Panc1 (cell line): ENCODE measurements at places on chromosomes 12 and 14.

- no peak for DNase-seq
Observed at GRCh38 chr14:40414386-40414785, 982.2 kb upstream of the FBXO33 start.

- DNase-seq, result no peak
Observed at GRCh38 chr12:105020241-105020962, 34.3 kb downstream of the NOPCHAP1 start.

DNA sequence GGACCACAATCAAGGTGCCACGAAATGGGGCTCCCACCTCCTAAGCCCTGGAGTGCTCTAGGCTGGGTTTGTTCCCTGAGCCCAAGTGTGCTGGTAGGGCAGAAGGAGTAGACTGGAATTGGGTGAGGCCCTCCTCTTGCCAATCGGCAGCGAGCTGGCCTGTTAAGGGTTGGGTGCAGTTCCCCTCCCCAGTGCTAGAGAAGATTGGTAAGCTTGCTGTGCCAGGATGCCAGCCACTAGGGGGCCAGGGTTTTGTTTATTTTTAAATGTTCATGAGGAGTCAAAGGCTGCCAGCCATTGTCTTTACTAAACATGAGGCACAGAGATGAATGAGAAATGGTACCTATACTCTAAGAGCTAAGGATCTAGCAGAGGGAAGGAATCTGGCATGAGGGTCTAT, 79.7 kb downstream of the SPTB start:
- no peak for DNase-seq

DNA sequence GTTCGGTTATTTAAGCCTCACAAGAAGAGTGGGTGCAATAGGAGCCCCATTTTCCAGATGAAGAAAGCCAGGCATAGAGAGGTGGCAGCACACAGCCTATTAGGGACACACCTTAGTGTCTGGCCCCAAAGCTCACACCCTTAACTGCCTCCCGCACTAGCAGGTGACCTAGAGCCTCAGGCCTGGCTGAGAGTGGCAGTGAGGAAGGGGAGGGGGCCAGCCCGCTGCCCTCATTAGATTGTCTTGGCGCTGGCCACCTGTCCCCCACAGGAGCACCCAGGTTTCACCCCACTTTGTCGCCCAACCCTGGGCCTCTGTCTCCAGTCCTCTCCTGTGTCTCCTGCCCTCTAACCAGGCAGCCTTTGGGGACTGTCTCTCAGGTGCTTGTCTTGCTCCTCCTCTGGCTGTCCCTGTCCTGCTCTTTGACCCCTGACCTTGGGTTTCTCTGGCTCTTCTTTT, 18.5 kb upstream of the PGF start:
- no peak for DNase-seq

DNA sequence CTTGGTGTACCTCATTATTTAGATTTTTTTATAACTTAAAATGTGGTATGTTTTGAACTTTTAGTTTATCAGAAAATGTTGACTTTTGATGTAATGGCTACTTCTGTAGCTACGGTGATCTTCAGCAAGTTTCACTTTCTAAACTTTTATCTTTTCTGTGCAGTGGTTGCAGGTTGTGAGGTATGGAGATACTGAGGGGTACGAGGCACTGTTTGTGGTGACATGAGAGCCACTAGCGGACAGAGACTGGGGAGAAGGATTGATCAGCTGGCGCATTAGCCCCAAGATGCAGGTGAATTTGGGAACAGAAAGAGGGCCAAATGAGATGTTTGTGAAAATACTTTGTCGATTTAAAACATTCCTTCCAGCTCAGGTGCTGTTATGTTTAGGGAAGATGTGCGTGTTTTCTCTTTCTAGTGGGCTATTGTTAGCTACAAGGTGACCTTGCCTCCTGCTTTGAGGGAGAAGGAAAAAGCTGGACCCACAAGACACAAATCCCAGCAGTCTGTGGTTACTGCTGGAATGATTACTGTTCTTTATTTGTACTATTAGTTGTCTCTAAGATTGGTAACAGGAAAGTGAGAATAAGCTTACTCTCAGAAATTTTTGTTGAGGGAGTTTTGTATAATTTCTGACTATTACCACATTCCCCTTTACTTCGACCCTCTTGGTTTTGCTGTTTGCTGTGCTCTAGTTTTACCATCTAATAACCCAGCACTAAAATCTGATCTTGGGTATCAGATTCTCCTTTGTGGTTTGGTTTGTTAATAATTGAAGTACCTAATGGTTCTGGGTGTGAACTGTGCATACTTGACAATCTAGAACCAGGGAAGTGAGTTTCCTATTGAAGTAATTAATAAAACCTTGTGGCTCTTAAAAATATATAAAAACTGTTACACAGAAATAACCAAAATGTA, 61.7 kb downstream of the FBXO34 start:
- DNase-seq, result no peak

GRCh38 chr14:35197015-35197414, 74.7 kb downstream of the PRORP start:
- DNase-seq, result no peak

DNA sequence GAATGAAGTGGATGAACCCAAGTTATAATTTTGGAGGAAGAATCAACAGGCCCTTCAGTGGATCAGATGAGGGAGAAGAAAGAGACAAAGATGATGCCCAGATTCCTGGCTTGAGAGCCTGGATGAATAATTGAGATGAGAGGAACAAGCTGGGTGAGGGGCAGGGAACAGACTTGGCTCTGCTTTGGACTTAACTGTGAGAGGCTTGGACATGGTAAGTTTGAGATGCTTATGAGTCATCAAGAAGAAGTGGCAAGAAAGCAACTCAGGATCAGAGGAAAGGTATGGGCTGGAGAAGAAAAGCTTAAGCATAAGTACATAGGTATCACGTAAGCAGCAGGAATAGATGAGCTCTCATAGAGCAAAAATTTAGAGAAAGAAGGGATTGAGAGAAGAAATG, 55.3 kb downstream of the FIGNL2 start:
- DNase-seq, result no peak

DNA sequence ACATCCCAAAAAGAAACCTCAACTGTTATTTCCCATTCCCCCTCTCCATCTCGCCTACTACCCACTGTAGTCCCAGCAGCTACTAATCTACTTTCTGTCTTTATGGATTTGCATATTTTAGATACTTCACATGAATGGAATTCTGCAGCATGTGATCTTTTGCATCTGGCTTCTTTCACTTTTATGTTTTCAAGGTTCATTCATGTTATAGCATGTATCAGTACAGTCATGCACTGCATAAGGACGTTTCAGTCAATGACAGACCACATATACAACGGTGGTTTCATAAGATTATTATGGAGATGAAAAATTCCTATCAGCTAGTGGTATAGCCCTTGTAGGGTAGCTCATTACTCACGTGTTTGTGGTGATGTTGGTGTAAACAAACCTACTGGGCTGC, 24.5 kb downstream of the PCNX4 start:
- no peak for DNase-seq

DNA sequence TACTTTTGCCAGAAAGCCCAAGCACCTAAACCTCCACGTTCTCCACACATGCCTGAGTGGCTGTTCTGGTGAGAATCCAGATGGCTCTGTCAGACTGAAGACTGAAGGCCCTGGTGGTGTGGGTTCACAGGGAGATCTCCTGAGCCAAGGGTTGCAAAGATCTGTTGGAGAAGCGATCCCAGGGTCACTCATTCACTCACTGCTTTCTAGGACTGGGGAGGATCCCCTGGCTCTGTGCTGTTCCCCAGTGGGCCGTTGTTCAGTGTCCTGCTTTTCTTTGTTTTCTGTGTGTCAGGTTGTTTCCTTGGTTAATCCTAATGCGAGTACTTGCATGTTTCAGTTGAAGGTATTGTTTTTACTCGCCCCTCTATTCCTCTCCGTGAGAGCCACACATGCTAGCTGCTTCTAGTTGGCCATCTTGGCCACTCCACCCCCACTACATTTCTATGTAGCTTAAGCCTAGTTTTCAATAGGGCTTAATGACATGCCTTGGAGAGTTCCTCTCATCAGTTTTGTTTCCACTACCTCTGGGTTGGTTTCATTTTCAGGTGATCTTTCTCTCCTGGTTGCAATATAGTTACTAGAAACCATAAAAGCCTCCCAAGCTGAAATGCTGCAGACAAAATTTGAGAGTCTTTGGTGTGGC, 144.5 kb upstream of the SLC38A2 start:
- DNase-seq, result no peak

GRCh38 chr12:26918321-26919215, 19.2 kb downstream of the INTS13 start:
- DNase-seq, result no peak

DNA sequence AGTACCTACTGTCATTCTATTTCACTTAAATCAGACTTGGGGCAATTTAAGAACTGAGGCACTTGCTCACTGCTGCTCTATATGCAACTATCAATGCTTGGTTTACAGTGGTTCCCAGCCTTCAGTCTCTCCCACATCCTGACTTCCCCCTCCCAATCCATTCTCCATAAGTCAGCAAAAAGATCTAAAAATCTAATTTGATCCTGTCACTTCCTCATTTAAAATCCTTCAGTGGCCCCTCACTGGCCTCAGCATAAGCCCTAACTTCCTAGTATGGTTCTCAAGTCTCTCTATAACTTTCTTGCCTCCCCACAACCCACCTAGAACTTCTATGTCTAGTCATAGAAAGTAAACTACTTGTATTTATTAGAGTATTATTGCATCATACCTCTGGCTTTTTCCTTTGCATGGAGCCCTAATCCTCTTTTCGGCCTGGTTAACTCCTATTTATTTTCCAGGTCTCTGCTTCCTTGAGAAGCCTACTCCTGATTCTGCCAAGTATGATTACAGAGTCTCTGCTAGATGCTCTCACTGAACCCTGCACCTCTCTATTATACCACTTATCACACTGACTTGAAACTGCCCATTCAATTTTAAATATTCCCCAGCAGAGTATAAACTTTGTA, 130.6 kb downstream of the RALGAPA1 start:
- DNase-seq, result no peak

DNA sequence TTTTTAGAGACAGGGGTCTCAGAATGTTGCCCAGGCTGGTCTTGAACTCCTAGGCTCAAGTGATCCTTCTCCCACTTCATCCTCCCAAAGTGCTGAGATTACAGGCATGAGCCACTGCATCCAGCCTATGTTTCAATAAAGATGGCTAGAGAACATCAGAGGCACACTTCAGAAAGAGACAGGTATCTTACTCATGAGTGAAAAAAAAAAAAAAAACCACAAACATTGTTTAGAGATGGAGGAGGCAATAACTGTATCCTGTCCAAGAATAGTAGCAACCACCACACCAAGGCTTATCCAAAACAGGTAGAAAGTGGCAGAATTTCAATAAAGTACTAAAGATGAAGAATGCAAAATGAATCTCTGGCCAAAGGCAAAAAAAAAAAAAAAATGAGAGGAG, 30.3 kb downstream of the EEA1 start:
- DNase-seq, result no peak

- DNase-seq, result no peak
Observed at GRCh38 chr14:97620066-97620465, 822.9 kb downstream of the VRK1 start.

GRCh38 chr12:131230340-131231031, 276.8 kb downstream of the ADGRD1 start:
- no peak for DNase-seq

DNA sequence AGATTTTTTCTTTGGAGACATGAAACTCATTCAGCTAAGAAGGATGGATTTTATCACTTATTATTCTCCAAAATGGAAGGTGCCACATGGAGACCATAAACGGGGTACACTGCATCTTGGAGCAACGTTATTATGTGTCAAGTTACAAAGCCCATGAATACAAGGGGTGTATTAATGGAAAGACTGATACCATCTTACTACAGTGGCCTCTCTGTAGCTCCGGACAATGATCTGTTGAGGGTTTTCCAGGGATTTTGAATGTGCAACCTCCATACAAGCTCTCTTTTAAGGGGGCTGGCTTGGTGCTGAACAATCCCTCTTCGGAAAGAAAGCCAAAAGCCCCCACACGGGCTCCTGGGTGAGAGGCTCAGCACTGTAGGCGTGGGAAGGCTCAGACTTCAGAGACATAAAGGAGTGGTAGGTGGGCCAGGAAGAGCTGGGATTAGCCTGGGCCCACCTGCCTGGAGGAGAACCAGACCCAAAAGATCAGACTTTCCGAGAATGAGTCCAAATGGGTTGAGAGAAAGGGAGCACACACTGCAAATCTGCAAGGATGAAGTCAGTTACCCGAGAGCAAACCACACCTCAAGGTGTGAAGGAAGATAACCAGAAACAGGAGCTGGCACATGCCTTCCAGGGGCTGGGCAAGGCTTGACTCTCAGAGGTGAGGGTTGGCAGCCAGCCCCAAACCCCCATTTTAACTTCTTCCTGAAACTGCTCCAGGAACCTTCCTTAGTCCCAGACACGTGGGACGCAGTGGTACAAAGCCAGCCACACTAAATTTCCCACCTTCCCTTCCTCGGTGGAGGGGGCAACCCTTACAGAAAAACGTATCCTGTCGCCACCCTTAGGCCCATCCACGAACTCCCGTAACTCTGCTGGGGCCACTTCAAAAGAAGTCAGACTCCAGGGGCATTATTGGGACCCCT, 1.5 kb downstream of the VPS37B start:
- DNase-seq, result no peak

DNA sequence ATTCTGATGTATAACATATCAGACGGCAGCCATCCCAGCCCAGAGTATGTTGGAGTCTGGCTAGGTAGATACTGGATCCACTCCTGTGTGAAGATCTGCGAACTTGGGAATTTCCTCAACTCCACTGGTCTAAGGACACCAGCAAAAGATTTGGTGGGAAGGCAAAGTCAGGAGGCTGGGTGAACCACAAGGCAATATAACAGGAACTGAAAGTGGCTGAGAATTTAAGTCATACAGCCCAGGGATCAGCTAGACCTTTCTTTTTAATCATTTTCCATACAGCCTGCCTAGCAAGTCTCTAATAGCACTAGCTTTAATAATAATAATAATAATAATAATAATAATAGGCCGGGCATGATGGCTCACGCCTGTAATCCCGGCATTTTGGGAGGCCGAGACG, 34.8 kb downstream of the BRAP start:
- DNase-seq, result no peak

DNA sequence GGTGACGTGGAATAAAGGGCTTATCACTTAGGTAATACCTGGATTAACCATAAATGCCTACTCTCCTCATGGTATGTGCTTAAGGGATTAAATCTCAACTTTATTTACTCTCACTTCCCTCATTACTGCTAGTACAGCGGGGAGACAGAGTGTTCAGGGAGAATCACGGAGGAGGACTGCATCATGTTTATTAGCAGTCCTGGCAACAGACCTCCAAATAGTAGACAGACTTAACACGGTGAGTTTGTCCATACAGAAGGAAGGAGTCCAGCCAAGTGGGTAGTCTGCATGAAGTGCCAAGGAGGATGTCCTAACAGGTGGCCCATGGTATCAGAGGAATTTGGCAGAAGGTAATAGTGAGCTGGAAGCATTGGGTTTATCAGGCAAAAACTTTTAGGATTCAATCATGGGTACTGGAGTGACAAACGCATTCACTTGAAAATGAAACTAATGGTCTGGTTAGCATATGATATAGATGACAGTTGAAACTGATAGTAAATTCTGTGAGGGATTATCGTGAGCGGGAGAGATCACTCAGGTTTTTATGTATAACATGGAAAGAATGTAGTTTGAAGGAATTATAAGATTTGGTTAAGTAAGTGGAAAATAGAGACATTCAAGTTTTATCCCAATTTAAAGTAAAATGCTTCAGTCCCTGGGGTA, 471.8 kb downstream of the TMEM117 start:
- DNase-seq, result no peak

GRCh38 chr12:52580496-52580895, 6.9 kb upstream of the KRT74 start:
- DNase-seq, result no peak

- no peak for DNase-seq
Observed at GRCh38 chr12:2624543-2625288, 170.1 kb upstream of the FKBP4 start.

- DNase-seq, result no peak
Observed at GRCh38 chr14:102903248-102903888, 19.1 kb upstream of the AMN start.
